H1 (cell line): ENCODE measurements at places on chromosomes 1 and 21. TPM values are rescaled to one million over a fixed set of nuclear protein-coding genes. Genes with fewer than 3 reads are reported as not detected.

DNA sequence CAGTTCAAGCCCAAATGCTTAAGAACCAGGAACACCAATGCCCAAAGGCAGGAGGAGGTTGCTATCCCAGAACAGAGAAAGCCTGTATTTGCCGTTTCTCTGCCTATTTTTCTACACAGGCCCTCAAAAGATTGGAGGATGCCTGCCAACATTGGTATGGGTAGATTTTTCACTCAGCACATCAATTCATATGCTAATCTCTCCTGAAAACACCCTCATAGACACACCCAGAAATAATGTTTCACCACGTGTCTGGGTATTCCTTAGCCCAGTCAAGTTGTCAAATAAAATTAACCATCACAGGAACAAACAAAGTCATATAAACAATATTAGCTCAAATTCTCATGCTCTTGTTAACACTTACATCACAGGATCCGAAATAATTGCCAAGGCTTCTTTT, 121.9 kb downstream of the RGS21 start:
- H3K4me1 ChIP-seq, result no peaks in the 10 kb centered on the region
- H3K36me3 ChIP-seq, result no peaks in the 10 kb centered on the region
- H3K27me3 ChIP-seq, result no peaks in the 10 kb centered on the region
- no peak overlapping the region for H3K27ac ChIP-seq

DNA sequence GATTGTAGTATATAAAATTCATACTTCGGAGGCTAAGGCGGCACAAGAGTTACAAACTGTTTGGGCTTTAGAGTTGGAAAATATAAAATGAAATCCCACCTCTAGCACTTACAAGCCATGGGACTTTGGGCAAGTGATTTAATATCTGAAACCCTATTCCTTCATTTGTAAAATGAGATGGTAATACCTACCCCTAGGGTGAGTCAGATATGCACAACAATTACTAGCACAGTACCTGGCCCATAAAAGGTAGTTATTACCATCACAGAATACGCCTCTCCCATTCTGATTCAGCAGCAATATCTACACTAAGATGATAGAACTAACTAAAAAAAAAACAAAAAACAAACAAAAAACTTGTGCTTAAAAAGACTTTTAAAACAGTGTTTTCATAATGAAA, 3.5 kb downstream of the KLHL12 start:
- H3K4me3 ChIP-seq, result no peak overlapping the region
- H3K27ac ChIP-seq, result no peak overlapping the region
- DNase-seq, result no peak
- no peaks in the 10 kb centered on the region for H3K4me1 ChIP-seq
- no peaks in the 10 kb centered on the region for H3K27me3 ChIP-seq
- H3K36me3 ChIP-seq, result peaks cover 12% of the 10 kb centered on the region; the same call in 1 of the 2 replicates

- no peaks in the 10 kb centered on the region for H3K27me3 ChIP-seq
- H3K36me3 ChIP-seq, result peaks cover 7% of the 10 kb centered on the region
- H3K27ac ChIP-seq, result no peak overlapping the region; the same call in 1 of the 2 replicates
Measured at GRCh38 chr21:37430184-37430821, 63.7 kb downstream of the DYRK1A start.

GRCh38 chr1:86862920-86863319, 51.0 kb downstream of the SELENOF start:
- no peaks in the 10 kb centered on the region for H3K4me1 ChIP-seq
- no peak for DNase-seq
- H3K36me3 ChIP-seq, result no peaks in the 10 kb centered on the region

GRCh38 chr1:9200441-9200840, 34.1 kb upstream of the H6PD start:
- no peak overlapping the region for H3K27ac ChIP-seq
- H3K27me3 ChIP-seq, result peaks cover 74% of the 10 kb centered on the region
- DNase-seq, result no peak
- H3K4me1 ChIP-seq, result no peaks in the 10 kb centered on the region

- no peak overlapping the region for H3K4me3 ChIP-seq
- peaks cover 23% of the 10 kb centered on the region for H3K27me3 ChIP-seq
- no peak overlapping the region for H3K27ac ChIP-seq
- DNase-seq, result no peak
- no peaks in the 10 kb centered on the region for H3K36me3 ChIP-seq
Measured at GRCh38 chr21:38664315-38664714, 141.4 kb upstream of the ETS2 start.

DNA sequence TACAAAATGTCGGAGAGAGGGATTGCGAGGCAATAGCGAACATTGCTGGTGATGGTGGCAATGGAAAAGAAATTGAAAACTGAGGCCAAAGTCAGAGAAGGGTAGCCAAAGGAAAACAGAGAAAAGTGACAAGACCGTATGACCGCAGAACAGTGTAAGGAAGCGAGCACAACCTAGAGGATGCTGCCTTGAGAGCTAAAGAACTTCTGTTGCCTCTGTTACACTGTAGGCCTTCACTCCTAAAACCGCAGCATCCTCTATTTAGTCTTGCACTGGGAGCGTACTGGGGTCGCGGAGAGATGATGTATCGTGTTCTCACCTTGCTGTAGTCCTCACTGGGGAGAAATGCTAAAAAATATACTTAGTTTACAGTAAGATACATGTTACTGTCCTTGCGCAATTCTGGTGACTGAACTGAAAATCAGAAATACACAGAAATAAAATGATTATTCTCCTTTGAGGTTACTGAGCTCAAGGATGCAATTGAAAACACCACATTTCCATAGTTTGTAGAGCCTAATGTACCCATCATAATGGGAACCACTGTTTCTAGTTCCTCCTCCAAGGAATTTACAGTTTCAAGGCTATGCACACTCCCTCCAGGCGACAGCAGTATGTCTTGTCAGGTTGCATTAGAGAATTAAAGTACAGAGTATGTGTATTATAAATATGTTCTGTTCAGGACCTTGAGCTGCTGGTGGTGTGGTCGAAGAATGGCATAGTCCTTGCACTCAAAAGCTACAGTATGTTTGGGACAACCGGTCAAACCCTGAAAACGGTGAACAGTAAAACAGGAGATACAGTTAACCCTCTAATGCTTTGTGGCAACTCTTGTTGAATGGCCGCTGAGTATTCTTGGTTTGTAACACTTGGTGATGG, 1.3 kb downstream of the NEK7 start:
- H3K36me3 ChIP-seq, result no peaks in the 10 kb centered on the region
- no peaks in the 10 kb centered on the region for H3K27me3 ChIP-seq

DNA sequence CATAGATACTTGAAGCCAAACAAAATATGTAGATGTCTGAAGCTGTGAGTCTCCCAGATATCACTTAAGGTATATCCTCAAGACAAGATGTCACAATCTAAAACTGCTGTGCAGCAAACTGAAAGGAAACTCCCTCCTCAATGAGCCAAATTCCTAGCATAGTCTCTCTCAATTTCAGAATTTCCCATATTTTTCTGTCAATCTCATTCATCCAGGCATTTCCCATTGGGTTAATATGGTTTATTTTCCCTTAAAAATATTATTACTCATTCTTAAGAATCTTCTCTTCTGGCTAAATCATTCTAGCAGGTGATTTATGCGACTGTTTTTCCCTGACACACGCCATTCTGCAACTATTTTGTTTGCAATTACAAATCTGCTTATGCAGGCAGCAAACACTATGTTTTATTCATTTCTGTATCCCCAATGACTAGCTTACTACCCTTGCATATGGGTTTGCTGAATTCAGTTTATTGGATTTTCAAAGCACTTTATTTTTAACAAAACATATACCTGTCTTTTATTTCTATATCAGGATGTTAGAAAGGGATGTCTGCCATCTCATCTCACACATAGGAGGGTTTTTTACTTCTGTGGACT, 69.9 kb downstream of the TNFSF4 start:
- H3K27ac ChIP-seq, result no peak overlapping the region
- H3K27me3 ChIP-seq, result no peaks in the 10 kb centered on the region
- H3K36me3 ChIP-seq, result no peaks in the 10 kb centered on the region
- DNase-seq, result no peak

DNA sequence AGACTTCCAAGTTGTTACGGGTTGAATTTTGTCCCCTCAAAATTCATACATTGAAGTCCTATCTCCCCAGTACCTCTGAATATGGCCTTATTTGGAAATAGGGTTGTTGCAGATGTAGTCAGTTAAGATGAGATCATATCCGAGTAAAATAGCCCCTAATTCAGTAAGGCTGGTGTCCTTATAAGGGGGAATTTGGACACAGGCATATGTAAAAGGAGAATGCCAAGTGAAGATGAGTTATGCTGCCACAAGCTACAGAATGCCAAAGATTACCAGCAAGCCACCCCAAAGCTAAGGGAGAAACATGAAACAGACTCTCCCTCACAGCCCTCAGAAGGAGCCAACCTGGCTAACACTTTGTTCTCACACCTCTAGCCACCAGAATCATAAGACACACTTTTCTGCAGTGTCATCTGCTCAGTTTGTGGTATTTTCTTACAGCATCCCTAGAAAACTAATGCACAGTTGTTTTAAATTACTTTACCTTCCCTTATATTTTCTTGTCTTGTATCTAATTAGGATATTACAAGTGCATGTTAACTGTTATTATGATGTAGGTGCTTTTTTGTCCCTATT, 43.3 kb upstream of the PRDX6 start:
- H3K27ac ChIP-seq, result no peak overlapping the region
- H3K4me1 ChIP-seq, result peaks cover 19% of the 10 kb centered on the region
- DNase-seq, result no peak
- no peaks in the 10 kb centered on the region for H3K27me3 ChIP-seq

- H3K4me3 ChIP-seq, result no peak overlapping the region
- no peak overlapping the region for H3K27ac ChIP-seq
- no peak for DNase-seq
Measured at GRCh38 chr1:234408757-234409156, 35.5 kb downstream of the COA6 start.

DNA sequence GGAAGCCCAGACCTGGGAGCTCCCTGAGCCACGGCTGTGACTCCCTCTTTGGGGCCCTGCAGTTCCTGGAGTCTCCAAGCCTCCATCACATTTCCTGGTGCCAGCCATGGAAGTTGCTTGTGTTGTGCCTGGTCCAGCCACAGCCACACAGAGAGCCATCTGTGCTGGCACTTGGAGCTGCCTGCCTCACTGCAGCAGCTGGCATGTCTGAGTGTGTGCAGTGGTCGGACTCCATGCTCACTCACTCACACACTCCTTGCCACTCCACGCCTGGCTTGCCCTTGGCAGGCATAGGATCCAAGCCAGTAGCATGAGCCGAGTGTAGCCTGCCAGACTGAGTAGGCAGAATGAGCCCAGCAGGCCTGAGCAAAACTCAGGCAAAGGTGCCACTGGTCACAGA, 516.3 kb upstream of the BEND5 start:
- no peaks in the 10 kb centered on the region for H3K36me3 ChIP-seq
- no peak overlapping the region for H3K27ac ChIP-seq
- H3K27me3 ChIP-seq, result no peaks in the 10 kb centered on the region
- no peak overlapping the region for H3K4me3 ChIP-seq

DNA sequence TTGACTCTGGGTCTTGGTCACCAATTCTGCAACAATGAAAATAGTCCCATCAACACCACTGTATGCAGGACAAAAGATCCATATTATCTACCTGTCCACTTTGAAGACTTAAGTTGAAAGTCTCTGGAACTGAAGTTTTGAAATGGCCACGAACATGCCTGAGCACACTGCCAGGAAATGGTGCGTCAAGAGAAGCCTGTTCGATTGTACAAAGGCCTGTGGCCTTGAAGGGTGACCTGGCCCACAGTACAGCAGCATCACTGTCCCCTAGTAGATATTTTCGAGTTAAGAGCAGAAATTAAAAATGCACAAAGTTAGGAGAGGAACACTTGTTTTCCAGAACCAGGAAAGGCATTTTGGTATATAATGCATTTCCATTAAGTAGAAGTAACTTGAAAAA, 78.5 kb downstream of the BACH1 start:
- H3K36me3 ChIP-seq, result no peaks in the 10 kb centered on the region
- H3K27ac ChIP-seq, result no peak overlapping the region
- DNase-seq, result no peak
- H3K4me3 ChIP-seq, result no peak overlapping the region
- no peaks in the 10 kb centered on the region for H3K27me3 ChIP-seq

Gene SYT2
- total RNA-seq, result 10.7 and 11.0 TPM in 2 replicates

Gene SUSD4
- total RNA-seq, result 3.2 and 3.9 TPM in 2 replicates

Gene AJAP1
- 6.2 and 6.6 TPM in 2 replicates for total RNA-seq

Gene LCA5L
- total RNA-seq, result 0.57 and 0.84 TPM in 2 replicates

Gene FAM167B
- total RNA-seq, result 3.2 and 3.9 TPM in 2 replicates

Gene CDK18
- total RNA-seq, result 40.9 and 44.0 TPM in 2 replicates
